Left colon (tissue), 2 donors: ENCODE measurements at places on chromosomes 11 and 22. TPM values are rescaled to one million over a fixed set of nuclear protein-coding genes. Genes with fewer than 3 reads are reported as not detected.

Gene PANX2
- 0.14 TPM for total RNA-seq

Gene TRPC6
- total RNA-seq, result 1.3 TPM

Gene TRIM48
- total RNA-seq, result not detected

Gene CCDC87
- 0.46 TPM for total RNA-seq

Gene POLR2F
- 51.1 TPM for total RNA-seq

Gene RFPL3
- not detected for total RNA-seq

Gene SPTBN2
- 3.9 TPM for total RNA-seq

Gene MMP12
- 3.5 TPM for total RNA-seq

Gene MS4A15
- not detected for total RNA-seq

Gene P2RY2
- 14.5 TPM for total RNA-seq

Gene IGSF9B
- 2.3 TPM for total RNA-seq

Gene CSF2RB
- 2.9 TPM for total RNA-seq

Gene UBQLN3
- total RNA-seq, result not detected

Gene SOX10
- 3.7 TPM for total RNA-seq
